ENCODE measurements at places on chromosomes 3 and 15. TPM values are rescaled to one million over a fixed set of nuclear protein-coding genes. Genes with fewer than 3 reads are reported as not detected.

DNA sequence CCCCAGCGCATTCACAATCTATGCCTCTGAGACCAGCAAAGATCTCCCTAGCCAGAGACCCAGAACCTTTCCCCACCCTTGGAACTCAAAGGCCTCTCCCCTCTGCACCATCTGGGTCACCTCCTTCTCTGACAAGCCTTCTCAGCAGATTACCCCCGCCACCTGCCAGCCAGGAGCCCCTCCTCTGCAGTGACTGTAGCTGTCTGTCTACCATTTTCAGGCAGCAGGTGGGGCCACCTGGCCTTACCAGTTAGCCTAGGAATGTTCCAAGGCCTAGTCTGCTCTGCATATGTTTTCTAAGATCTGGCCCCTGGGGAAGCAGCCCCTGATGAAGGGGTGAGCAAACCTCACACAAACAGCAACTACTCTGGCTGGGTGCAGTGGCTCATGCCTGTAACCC is 2.4 kb downstream of the MYLK start:
- DNase-seq: no peak

- DNase-seq: no peak
Observed at GRCh38 chr3:117922039-117922438, 1112.6 kb downstream of the IGSF11 start.

RARRES1 gene
- polyA plus RNA-seq: 24.2 TPM

- no peak for DNase-seq
Observed at GRCh38 chr3:15223685-15224572, 17.9 kb downstream of the CAPN7 start.

HRH1 gene
- polyA plus RNA-seq: 2.4 TPM

- no peak for DNase-seq
Observed at GRCh38 chr3:197942956-197943556, 6.9 kb upstream of the RPL35A start.

DNA sequence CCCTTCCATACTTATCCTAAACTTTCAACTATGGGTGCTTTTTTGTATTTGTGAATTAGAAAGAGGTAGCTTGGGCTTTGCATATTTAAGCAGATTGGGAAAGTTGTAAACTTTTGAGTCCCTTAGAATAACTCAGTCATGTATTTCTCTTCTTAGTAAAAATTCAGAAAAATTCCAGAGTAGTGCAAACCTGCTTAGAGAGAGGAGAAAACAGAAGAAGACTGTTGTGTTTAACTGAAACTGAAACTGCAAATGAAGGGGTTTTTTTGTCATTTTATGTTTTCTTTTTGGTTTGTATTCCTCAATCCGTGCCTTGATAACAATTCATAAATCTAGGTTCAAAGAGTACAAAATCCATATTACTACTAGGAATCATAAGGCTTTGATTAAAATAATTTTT is 31.3 kb downstream of the CD200 start:
- DNase-seq: no peak

NUTM1 gene
- 0.05 TPM for polyA plus RNA-seq

- DNase-seq: no peak
Observed at GRCh38 chr3:17832016-17832415, 89.6 kb upstream of the TBC1D5 start.

ARHGEF26 gene
- 12.0 TPM for polyA plus RNA-seq

RABL3 gene
- polyA plus RNA-seq: 33.0 TPM

DNA sequence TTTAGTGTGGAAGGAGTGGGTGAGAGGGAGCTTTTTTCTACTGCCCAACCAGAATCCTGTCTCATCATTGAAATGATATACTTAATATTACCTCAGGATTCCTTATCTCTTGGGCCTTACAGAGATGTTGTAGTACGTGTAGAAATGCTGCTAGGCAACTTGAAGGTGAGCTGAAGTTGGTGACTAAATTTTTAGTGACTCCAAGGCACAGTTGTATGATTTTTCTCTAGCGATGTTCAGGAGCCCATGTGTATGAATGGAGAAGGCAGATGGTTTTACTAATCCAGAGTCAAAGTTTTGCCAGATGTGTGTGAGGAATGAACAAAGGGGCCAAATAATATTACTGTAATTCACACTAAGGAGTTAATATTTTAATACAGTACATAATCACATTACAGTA is 42.8 kb upstream of the TEX9 start:
- no peak for DNase-seq

TUSC7 gene
- polyA plus RNA-seq: not detected

GRCh38 chr3:8777978-8778267 is 8.5 kb upstream of the OXTR start:
- no peak for DNase-seq

GRCh38 chr3:197430934-197431333 is 124.8 kb downstream of the BDH1 start:
- DNase-seq: no peak

- DNase-seq: no peak
Observed at GRCh38 chr15:57890351-57890750, 175.2 kb downstream of the ALDH1A2 start.

- no peak for DNase-seq
Observed at GRCh38 chr3:194322678-194323211, 28.4 kb downstream of the CPN2 start.

IL17RB gene
- 16.7 TPM for polyA plus RNA-seq

GRCh38 chr15:90362936-90363212 is 10.8 kb downstream of the ZNF774 start:
- no peak for DNase-seq

SPG11 gene
- polyA plus RNA-seq: 77.2 TPM

- DNase-seq: no peak
Observed at GRCh38 chr15:76062286-76062685, 2.5 kb downstream of the TMEM266 start.

- no peak for DNase-seq
Observed at GRCh38 chr3:123202451-123202850, 708 bp downstream of the SEC22A start.
